A172 (cell line): ENCODE measurements at places on chromosomes 6 and 20.

DNA sequence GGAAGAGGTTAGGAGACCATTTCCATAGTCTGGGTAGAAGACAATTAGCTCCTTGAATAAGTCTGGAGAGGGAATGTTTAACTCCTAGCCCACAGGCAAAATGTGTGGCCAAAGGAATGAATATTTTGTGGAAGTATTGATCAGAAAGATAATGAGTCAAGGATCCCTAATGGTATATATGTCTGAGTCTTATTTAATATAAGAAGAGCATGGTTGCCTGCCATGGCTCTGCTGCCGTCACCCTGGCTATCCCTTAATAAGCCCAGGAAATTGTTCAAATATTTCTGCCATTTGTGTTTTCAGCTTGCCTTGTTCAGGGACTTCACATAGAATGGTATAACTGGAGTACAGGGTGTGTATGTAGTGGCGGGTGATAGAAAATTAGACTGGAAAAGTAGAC lies 18.1 kb upstream of the CALHM6 start:
- no peak for DNase-seq

DNA sequence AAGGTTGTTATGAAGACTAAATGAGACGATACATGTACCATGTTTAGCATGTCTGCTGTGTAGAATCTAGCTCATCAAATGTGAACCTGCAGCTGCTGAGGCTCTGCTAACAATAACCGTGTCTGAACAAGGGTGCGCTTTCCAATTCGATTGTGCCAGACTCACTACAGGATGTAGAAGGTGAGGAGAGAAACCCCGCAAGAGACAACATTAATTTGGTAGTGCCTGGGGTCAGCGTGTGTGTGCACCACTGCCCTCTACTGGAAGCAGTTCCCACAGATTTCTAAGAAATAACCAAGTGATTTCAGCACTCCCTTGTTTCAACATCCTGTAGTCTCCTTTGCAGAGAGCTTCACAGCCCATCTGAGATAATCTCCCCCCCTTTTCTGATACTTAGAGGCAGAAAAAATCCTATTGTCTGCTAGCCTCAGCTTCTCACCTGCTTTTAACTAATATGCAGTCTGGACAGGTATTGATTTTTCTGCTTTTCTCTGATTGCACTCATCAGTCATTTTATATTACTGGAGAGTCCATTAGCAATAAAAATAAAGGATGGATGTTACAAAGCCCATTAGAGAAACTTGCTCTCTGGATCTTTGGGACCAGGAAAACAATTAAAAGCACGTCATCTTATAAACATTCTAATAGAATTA lies 96.7 kb upstream of the BACH2 start:
- peak; percentile 55 for DNase-seq

DNA sequence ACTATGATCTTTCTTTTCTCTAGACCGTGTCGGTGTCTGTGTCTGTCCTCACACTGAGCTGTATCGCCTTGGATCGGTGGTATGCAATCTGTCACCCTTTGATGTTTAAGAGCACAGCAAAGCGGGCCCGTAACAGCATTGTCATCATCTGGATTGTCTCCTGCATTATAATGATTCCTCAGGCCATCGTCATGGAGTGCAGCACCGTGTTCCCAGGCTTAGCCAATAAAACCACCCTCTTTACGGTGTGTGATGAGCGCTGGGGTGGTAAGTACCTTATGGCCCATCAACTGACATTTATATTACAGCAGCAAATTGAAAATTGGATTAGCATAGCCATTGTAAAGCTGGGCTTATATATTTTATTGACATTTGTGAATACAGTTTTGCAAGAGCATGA lies 72.2 kb upstream of the GFRAL start:
- DNase-seq = no peak

- no peak for DNase-seq
These were observed 155.3 kb downstream of the FUT9 start for GRCh38 chr6:96171112-96171511.

- peak; percentile 93 for DNase-seq
These were observed 9.6 kb downstream of the CLDN20 start for GRCh38 chr6:155273431-155273830.

GRCh38 chr6:109328629-109329028 lies 53.6 kb downstream of the CD164 start:
- DNase-seq = no peak

- no peak for DNase-seq
These were observed 82.3 kb upstream of the MPC1 start for GRCh38 chr6:166465003-166465399.

- no peak for DNase-seq
These were observed 55.3 kb downstream of the FAM50B start for GRCh38 chr6:3904518-3904917.

- DNase-seq = no peak
These were observed 85.7 kb upstream of the RGS17 start for GRCh38 chr6:153216789-153217188.

GRCh38 chr6:45574885-45575284 lies 197.2 kb upstream of the SUPT3H start:
- DNase-seq = no peak

GRCh38 chr20:36312724-36313441 lies 6.7 kb downstream of the DLGAP4 start:
- no peak for DNase-seq

DNA sequence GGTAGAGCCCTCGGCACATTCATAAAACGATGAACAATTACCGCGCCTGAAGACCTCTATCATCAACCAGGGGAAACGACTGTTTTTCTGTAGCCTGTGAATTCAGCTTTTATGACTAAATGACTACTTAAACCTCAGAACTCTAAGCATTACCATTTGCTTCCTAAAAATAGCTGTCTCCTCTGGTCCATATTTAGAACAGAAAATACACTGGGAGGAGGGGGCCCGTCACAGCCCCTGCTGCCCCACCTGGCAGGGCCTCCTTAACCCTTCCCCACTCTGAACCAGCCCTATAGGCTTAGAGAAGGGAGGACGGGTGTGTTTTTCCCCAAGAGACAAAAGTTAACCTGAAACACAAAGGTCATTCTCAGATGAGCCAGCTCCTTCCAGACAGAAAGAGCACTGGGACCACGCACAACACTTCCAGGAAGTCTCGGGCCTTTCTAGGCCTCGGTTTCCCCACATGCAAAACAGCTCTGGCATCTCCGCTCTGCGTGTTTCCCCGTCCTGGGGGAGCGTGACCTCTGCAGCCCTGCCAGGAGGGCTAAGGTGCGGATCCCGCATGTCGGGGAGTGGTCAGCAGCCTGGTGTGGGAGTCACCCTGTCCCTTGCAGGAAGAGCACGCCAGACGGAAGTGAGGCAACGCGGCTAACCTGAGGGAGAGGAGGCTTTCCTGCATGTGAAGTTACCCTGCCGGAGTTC lies 193.9 kb downstream of the DLL1 start:
- no peak for DNase-seq

DNA sequence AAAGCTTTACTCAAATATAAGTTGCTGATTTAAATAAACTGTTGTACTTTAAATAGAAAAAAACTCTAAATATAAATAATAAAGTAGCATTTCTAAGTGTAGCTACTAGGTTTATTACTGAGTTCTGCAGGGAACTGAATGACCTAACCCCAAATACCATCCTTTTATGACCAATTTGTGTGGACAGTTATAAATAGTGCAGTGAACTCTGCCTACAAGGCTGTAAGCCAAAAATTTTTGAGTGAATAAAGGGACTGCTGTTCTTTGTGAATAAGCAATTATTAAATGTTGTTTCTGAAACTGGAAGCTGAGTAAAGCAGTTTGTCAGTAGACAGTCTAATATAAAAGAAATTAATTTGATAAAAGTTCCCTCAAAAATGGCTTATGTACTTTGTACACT lies 90.8 kb upstream of the ELOVL5 start:
- DNase-seq = no peak

- peak; percentile 43 for DNase-seq
These were observed at the start of gene AIG1 for GRCh38 chr6:143060806-143061596. Gene AIG1 (plus strand): TSS chr6:143060889. CDS start chr6:143060926, 37 bp downstream.

- no peak for DNase-seq
These were observed 50.2 kb upstream of the GNRH2 start for GRCh38 chr20:2993250-2993649.

GRCh38 chr20:4490606-4491280 lies 231.0 kb upstream of the PRND start:
- peak; percentile 51 for DNase-seq

- no peak for DNase-seq
These were observed 19.1 kb upstream of the ADGRB3 start for GRCh38 chr6:68615938-68616337.

- DNase-seq = no peak
These were observed 35.3 kb downstream of the CHMP4B start for GRCh38 chr20:33846291-33846935.

GRCh38 chr6:167778497-167779128 lies 48.1 kb upstream of the AFDN start:
- no peak for DNase-seq

GRCh38 chr6:89984926-89985750 lies 90.9 kb downstream of the GJA10 start:
- DNase-seq = peak; percentile 46

DNA sequence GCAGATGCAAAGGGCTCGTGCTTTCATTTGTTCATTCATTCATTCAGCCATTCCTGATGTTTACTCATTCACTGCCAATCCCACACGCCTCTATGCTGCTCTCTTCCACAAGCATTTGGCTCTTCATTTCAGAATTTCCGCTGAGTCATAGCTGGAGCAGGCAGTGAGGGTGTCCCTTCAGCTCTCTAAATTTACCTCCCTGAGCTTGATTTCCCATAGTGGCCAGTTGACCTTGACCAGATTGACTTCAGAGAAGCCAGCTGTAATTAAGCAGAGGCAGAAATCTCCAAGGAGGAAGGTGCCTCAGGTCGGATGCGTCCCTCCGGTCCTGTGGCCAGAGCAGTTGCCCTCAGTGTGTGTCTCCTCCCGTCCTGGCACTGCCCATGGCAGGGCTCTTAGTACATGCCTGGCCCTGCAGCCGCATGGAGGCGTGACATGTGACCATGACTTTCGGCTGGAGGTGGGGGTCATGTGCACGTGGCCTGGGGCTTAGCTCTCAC lies 267.2 kb upstream of the ECI2 start:
- peak; percentile 85 for DNase-seq

- DNase-seq = no peak
These were observed 129.1 kb upstream of the NUP153 start for GRCh38 chr6:17835784-17836183.

- DNase-seq = no peak
These were observed 350.7 kb upstream of the SASH1 start for GRCh38 chr6:147991961-147992360.

- DNase-seq = no peak
These were observed 224.2 kb downstream of the NFATC2 start for GRCh38 chr20:51318058-51318949.

DNA sequence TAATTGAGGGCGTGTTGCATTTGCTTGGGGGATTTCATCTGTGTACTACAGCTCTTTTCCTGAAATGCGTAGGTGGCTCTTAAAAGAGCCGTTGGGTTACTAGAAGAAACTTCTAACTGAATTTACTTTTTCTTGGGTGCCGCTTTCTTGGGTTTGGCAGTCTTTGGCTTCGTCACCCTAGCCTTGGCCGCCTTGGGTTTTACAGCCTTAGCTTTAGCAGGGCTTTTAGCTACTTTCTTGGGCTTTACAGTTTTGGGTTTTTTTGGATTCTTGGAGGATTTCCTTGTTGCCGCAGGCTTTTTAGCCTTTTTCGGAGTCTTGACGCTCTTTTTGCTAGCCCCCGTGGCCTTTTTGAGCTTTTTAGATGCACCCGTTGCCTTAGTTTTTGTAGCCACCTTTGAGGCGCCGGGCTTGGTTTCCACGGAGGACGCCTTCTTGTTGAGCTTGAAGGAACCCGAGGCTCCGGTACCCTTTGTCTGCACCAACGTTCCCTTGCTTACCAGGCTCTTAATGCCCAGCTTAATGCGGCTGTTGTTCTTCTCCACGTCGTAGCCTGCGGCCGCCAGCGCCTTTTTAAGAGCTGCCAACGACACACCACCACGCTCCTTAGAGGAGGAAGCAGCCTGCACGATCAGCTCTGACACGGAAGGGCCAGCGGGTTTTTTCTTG lies 54.5 kb downstream of the TRIM38 start:
- DNase-seq = no peak

DNA sequence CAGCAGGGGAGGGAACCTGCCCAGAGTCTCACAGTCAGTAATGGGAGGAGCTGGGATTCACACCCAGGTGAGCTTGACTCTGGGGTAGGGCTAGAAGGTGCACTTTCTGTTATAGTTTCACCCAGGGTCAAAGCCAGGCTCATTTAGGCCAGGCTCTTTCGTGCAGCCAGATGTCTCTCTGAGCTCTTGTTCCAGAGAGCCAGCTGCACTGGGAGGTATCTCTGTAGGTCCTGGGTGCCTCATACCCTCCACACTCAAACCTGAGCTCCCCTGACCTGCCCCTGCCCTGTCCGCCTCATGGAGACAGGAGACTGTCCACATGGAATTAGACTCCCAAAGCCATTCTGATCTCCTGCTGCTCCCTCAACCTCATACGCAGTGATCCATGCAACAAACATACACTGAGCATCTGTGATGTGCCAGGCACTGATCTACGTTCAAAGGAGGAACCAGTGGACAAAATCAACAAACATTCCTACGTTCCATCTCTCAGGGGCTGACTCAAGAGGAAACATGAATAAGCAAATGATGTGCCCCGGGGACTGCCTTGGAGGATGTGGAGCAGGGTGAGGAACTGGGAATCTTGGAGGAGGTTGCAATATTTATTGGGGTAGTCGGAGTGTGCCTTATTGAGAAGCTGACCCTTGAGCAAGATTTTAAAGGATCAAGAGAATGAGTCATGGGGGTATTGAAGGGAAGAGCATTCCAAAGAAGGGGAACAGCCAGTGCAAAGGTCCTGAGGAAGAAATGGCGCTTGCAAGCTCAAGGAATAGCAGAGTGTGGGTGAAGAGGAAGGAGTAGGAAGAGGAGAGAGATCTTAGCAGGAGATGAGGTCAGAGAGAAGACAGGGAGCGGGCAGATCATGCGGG lies 71.3 kb upstream of the TOX2 start:
- peak; percentile 76 for DNase-seq

- DNase-seq = peak; percentile 70
These were observed 49.8 kb upstream of the ERVFRD-1 start for GRCh38 chr6:11161031-11161956.

GRCh38 chr6:169097381-169097959 lies 156.2 kb downstream of the THBS2 start:
- DNase-seq = peak; percentile 94

- no peak for DNase-seq
These were observed 18.4 kb downstream of the STX16 start for GRCh38 chr20:58669287-58670006.

DNA sequence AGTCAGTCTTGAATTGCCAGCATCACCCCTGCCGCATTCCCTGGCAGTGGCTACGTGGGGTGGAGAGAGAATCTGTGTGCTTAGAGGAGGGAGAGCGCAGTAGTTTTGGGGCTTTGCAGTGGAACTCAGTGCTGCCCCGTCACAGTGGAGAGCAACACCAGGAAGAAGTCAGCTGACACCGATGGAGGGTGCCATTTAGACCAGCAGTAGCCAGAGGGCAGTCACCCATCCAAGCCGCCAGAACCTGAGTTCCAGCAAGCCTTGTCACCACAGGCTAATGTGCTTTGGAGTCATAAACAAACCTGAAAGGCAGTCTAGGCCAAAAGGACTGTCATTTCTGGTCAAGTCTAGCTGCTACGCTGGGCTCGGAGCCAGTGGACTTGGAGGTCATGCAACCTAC lies 22.0 kb upstream of the PERP start:
- no peak for DNase-seq

GRCh38 chr6:147710890-147711289 lies 202.4 kb downstream of the SAMD5 start:
- DNase-seq = no peak
